Keratinocyte (primary cell): ENCODE measurements at places on chromosomes 7 and 10. TPM values are rescaled to one million over a fixed set of nuclear protein-coding genes. Genes with fewer than 3 reads are reported as not detected.

DNA sequence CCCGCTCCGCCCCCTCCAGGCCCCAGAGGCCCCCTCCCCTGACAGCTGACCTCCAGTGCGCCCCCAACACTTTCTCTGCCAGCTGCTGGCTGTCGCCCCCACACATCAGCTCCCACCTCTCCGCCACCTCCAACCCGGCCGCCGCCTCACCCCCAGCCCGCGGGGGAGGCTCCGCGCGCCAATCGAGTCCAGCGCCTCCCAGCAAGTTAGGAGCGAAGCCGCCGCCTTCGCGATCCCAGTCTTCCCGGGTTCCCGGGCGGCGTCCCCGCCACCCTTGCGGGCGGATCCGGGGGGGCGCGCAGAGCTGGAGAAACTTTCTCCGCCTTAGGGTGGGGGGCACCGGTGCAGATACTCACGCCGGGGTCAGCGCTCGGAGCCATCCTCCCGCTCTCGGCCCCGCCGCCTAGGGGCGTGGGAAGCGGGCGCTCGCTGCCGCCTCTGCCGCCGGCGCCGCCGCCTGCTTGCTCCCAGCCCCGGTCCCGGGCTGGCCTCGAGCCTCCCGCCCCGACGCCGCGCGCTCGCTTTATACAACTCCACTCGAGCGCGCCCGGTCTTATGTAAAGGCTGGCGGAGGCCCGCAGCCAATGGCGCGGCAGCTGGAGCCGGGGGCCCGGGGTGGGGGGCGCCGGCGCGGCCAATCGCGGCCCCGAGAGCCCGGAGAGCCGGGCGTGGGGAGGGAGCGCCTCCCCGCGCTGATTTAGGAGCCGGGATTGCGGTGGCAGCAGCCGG is at the start of gene CRTAC1:
Gene CRTAC1 (minus strand): TSS at position 529 of the 729 bp plus-strand sequence. CDS start 149 bp downstream, at position 380.
- peak within 1 kb of the TSS; percentile 7 for H3K4me3 ChIP-seq
- peaks cover 2% of the 10 kb centered on the region for H3K4me1 ChIP-seq
- DNase-seq, result no peak

DNA sequence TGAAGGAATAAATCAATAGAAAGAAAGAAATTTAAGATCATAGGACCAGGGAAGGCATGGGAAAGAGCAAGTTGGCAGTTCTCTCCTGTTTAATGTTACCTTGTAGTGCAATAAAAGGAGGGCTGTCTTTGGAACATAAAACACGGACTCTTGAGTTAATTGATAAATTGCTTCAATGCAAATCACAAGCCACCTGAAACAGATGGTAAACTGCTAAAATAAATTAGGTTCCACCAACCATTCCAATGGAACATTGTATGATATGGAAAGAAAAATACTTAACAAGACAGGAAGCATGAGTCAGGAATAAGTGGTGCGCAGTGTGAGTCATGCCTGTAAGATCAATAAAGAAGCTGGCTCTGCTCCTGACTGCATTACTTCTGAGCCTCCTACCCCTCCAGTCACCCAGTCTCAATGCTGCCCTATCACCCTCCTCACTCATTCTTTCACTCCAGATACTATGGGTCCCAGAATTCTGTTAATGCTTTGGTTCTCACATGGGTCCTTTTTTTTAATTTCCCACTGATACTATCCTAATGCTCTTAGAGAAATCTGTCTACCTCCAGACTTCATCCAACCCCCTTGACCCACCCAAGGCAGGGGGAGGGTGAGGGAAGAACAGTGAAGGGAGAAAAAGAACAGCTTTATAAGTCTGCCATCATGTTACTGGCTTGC is 78.9 kb downstream of the LRRC17 start:
- H3K36me3 ChIP-seq, result no peaks in the 10 kb centered on the region
- DNase-seq, result peak; percentile 64
- H3K4me3 ChIP-seq, result no peak overlapping the region
- H3K27me3 ChIP-seq, result no peaks in the 10 kb centered on the region
- peaks cover 32% of the 10 kb centered on the region for H3K4me1 ChIP-seq

FZD8 gene
- polyA plus RNA-seq, result 1.5 to 2.1 TPM (median 2.0 TPM) in 3 replicates

- no peak overlapping the region for H3K4me3 ChIP-seq
- H3K27ac ChIP-seq, result no peak overlapping the region
- no peaks in the 10 kb centered on the region for H3K36me3 ChIP-seq
- H3K4me1 ChIP-seq, result no peaks in the 10 kb centered on the region
Measured at GRCh38 chr10:79604294-79604693, 6.4 kb upstream of the SFTPA1 start.

DNA sequence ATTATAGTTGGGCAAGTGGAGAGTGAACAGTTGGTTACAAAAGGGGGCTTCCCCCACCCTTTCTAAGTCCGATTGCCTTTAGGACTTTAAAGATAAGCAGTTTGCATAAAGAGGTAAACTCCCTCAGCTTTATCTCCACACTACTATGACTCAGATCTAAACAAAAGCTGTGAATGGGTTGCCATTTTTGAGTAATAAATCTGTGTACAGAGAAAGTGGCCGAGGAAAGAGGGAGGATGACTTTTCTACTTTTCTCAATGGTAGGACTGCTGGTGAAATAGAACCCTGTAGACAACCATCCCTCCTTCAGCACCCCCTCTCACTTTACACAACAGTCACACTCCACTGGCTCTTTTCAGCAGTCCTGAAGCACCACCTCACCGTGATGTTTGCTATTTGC is 71.2 kb downstream of the DNMBP start:
- no peak overlapping the region for H3K4me3 ChIP-seq
- peaks cover 8% of the 10 kb centered on the region for H3K36me3 ChIP-seq
- no peak for DNase-seq

LMOD2 gene
- not detected in 3 replicates for polyA plus RNA-seq

DNA sequence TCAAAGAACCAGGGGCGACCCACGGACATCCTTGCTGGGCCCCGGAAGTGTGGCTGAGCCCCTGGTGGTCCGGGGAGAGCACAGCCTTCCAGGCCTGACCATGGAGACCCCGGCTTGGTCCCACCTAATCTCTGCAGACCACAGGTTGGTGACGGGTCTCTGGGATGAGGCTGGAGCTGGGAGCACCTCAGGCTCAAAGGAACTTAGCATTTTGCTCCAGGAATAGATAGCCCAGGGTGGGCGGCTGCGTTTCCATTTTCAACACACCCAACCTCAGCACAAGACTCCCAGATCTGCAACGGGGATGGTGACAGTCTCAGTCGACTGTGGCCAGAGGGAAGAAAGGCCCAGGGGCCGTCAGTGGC is 58.5 kb downstream of the FOXL3 start:
- H3K4me1 ChIP-seq, result no peaks in the 10 kb centered on the region
- no peak for DNase-seq
- no peak overlapping the region for H3K4me3 ChIP-seq
